Activated CD4-positive, alpha-beta memory T cell treated with anti-CD3 and anti-CD28 coated beads for 36 hours (primary cell): ENCODE measurements at places on chromosomes 13 and 19.

DNA sequence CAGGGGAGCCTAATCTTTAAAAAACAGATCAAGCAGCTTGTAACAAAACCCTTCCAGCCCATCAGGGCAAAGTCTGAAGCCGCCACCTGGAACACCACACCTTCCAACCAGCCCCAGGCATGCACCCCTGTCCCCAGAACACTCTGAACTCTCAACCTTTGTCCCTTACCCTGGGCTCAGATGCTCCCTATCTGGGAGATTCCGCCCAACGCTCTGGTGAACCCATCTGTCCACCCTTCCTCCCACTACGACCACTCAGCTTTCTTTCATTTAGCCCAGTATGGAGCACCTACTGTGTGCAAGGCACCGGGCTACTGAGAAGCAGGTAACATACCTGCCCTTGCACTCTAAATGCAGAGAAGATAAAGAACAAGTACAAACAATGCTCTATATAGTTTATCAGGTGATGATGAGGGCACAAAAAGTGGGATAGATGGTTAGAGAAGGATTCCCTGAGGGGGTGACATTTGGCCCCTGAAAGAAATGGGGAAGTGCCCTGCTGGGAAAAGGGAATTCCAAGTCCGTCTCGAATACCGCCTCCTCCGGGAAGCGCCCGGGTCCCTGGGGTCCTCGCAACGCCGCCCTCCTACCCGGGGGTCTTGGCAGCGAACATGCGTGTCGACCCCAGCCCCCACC is 629 bp downstream of the PEPD start:
- no peak overlapping the region for H3K27ac ChIP-seq

GRCh38 chr13:108494991-108495645 is 134.3 kb upstream of the MYO16 start:
- H3K27ac ChIP-seq: no peak overlapping the region
- no peak for DNase-seq
- peaks cover 17% of the 10 kb centered on the region for H3K27me3 ChIP-seq
- peak overlapping the region; percentile 80 for H3K4me3 ChIP-seq
- peaks cover 20% of the 10 kb centered on the region for H3K4me1 ChIP-seq

- no peak overlapping the region for H3K27ac ChIP-seq
- no peaks in the 10 kb centered on the region for H3K4me1 ChIP-seq
- no peaks in the 10 kb centered on the region for H3K36me3 ChIP-seq
- no peak for DNase-seq
Observed at GRCh38 chr13:94309576-94309975, 169.9 kb downstream of the DCT start.

DNA sequence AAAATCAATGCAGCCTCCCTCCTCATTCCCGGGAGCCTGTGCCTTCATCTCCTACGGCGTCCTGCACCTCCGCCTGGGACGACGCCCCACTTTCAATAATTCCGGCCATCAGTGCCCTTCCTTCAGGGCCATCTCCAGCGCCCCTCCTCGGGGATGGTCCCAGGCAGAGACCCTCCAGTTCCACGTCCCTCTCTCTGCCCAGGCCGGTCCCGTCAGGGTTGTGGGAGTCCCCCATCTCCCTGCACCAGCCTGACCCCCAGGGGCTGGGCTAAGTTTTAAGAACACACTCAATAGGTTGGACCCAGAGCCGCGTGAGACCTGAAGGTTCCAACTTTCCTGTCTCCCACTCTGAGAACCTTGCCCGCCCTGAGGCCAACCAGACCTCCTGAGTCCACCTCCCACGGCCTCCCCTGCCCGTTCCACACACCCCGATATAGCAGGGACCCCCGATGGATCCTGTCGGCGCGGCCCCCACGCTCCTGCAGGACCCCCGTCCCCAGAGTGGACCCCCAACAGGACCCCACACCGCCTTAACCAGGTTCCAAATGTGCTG is 646 bp downstream of the TMEM161A start:
- H3K4me1 ChIP-seq: peaks cover 29% of the 10 kb centered on the region
- no peak for DNase-seq
- H3K27me3 ChIP-seq: no peaks in the 10 kb centered on the region
- H3K36me3 ChIP-seq: peaks cover 5% of the 10 kb centered on the region
- H3K4me3 ChIP-seq: peak overlapping the region; percentile 86
- H3K27ac ChIP-seq: no peak overlapping the region

DNA sequence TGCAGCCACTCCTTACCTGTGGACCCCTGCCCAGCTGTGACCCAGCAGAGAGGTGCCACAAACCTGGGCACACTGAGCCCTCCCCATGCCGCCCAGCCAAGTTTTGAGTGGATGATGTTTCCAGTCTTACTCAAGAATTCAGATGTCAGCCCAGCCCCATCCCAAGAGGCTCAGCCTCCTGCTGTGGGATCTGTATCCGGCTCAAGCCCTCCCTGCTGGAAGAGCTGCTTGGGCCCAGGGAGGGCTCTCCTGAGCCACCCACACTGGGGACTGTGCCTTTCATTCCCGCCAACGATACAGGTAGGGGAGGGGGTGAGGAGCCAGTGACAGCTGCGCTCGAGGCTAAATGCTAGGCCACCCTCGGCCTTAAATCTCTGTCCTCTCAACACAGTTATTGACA is 5.9 kb upstream of the SLC7A9 start:
- H3K27me3 ChIP-seq: no peaks in the 10 kb centered on the region
- H3K36me3 ChIP-seq: no peaks in the 10 kb centered on the region
- H3K4me1 ChIP-seq: no peaks in the 10 kb centered on the region
- H3K27ac ChIP-seq: no peak overlapping the region
- DNase-seq: no peak

DNA sequence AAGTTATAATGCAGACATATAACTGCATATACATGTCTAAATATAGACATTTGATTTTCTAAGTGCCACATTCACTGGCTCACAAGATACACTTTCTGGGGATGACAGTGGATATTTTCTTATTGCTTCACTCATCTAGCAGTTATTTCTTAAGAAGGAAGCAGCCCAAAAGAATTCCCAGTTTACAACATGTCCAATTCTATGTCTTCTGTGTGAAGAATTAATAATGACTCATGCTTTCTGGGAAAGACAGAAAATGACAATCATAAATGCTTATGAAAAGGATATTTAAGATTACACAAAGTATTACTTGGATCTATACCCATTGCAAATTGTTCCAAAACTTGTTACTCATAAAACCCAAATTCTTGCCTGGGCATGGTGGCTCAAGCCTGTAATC is 543.4 kb downstream of the SUCLA2 start:
- no peak overlapping the region for H3K27ac ChIP-seq
- H3K4me1 ChIP-seq: no peaks in the 10 kb centered on the region
- no peak for DNase-seq
- no peaks in the 10 kb centered on the region for H3K36me3 ChIP-seq
- no peaks in the 10 kb centered on the region for H3K27me3 ChIP-seq
